ENCODE measurements at places on chromosomes 5 and 9.

DNA sequence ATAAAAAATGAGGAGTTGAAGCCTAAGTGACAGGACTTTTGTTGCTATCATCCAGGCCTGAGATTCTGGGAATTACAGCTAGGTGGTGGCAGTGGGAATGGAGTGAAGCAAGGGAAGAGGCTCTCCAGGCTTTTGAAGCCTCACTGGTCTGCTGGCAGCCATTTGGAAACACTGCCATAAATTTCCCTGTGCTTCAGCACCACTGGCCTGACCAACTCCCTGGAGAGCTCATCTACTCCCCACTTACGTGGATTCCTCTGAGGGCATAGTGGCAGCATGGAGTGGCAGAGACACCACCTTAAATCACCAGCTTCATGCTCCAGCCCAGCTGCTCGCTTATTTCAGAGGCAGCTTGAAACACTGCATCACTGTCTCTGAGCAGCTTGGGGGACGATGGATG lies 518.2 kb downstream of the TLR4 start:
- DNase-seq: no peak

GRCh38 chr9:133054194-133054890 lies 7.4 kb upstream of the CEL start:
- DNase-seq: no peak

DNA sequence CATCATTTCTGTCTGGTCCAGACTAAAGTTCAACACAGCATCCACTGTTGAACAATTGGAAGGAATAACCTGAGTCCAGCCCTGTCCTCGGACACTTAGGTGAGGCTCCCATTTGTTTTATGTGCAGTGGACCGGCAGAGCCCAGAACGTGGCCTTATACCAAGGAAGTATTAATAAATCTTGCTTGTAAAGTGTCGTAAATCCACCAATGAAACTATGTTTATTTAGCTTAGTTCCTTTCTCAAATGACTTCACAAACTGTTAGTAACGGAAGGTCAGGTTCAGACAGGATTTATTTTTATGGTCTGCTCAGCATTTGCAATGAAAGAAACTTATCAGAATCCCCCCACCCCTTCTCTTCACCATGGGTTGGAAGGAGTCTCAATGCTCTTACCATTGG lies 149.5 kb downstream of the PCSK1 start:
- no peak for DNase-seq

GRCh38 chr5:177183142-177183541 lies 49.6 kb downstream of the NSD1 start:
- no peak for DNase-seq

GRCh38 chr9:93290495-93291434 lies 106.8 kb downstream of the WNK2 start:
- DNase-seq: no peak

- no peak for DNase-seq
Observed at GRCh38 chr9:81625969-81626368, 63.4 kb downstream of the TLE1 start.

DNA sequence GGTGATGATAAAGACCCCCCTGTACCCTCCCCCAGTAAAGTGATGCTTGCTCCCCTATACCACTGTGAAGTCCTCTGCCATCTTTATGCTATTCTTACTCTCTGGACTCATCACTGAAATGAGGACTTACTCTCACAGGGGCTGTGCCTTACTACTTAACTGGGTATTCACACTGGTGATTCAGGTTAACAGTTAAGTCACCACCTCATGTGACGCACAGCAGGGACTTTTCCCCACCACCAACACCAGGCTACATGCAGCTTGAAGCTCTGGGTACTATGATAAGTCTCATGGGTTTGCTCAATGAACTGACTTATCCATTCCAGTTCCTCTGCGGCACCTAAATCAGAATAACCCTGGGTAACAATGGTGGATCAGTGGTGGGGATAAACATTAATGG lies 163.7 kb downstream of the ELAVL2 start:
- no peak for DNase-seq

DNA sequence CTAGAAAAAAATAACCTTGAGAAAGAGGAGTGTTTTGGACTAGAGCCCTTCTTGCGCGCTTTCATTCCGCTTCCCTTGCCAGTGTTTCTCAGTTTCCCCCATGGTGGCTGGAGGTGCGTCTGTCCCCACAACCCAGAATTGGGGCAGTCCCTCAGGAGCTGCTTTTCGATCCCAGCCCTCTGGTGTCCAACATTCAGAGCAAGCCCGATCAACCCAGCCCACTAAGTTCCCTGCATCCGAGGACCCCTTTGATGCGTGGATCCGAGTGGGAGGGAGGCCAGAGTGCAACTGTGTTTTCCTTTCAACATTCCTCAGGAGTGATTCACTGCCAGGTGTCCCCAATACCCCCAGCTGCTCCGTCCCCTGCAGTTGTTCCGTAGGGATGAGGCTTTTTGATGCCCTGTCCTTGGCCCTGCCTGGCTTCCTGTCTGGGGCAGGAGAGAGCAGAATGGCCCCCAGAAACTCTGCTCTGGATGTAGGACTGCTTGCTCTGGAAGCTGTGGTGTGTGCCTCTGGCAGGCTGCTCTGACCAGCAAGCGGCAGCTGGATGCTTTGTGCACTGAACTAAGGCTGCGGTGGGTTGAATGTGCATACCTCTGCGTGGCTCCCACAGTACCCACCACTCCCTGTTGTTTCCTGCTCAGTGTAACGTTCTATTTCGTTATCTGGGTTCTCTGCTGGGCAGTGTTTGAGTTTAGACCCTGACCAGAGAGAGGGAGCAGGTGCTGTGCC lies 117.5 kb downstream of the BOD1 start:
- no peak for DNase-seq

GRCh38 chr5:168642019-168642418 lies 62.9 kb upstream of the PANK3 start:
- DNase-seq: no peak
